Heart right ventricle (tissue), 16 donors: ENCODE measurements at places on chromosomes 4 and X.

GRCh38 chr4:44674471-44674870 lies 3.7 kb upstream of the GUF1 start:
- DNase-seq = no peak

DNA sequence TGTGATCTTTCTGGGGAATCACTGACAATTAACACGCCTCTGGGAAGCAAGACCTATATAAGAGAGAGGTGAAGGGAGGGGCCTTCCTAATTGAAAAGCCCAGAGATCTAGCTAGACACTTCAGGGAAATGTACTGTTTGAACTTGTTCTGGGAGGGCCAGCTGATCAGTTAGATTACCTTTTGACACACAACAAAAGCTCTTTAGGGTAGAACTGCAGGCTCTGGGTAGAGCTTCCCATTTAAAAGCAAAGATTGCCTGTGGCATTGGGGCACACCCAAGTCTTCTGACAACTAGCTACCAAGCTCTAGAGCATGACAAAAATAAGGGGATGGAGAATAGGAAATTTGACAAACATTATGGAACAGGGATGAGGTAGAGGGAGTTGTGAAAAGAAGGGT lies 26.3 kb downstream of the AREG start:
- DNase-seq = no peak

DNA sequence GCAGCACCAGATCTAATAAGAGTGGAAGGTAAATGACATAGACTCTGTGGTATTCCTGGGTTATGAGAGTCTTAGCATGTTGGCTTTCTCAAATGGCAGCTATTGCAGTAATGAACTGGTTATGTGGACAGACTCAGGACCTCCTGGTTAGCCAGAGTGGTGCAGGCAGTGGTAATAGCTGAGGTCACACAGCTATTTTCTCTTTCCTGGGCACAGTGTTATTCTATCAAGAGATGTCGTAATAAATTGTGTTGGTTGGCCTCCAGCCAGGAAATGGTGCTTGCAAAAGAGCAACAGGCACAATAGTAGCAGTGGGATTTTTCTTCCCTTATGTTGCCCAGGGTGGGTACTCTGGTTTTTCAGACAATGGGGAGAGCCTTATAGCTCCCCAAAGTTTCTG lies 279.2 kb upstream of the FGF16 start:
- no peak for DNase-seq

DNA sequence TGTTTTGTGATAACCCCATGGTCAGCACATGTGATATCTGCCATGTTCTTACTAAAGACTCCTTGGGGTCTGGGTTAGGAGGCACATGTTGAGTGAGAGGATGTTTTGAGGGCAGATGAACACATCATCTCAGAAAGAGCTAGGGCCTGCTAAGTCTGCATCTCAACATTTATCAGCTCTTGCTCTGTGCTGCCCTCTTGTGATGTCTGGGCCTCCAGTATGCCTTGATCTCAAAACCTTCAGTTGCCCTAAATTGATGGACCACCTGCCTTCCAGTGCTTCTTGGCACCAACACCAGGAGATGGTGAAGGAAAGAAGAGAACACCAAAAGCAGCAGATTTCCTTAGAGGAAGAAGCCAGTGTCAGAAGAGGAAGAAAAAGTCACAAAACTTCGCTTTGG lies 22.5 kb downstream of the MID1 start:
- DNase-seq = no peak

- DNase-seq = no peak
Observed at GRCh38 chrX:119252716-119253115, 16.6 kb downstream of the PGRMC1 start.

- no peak for DNase-seq
Observed at GRCh38 chr4:150584111-150584915, 2.4 kb downstream of the MAB21L2 start.

- no peak for DNase-seq
Observed at GRCh38 chrX:120287513-120288112, 23.6 kb downstream of the TMEM255A start.

GRCh38 chr4:74328501-74328900 lies 20.2 kb downstream of the EPGN start:
- no peak for DNase-seq

GRCh38 chrX:134023851-134024281 lies 38.5 kb upstream of the GPC3 start:
- no peak for DNase-seq

DNA sequence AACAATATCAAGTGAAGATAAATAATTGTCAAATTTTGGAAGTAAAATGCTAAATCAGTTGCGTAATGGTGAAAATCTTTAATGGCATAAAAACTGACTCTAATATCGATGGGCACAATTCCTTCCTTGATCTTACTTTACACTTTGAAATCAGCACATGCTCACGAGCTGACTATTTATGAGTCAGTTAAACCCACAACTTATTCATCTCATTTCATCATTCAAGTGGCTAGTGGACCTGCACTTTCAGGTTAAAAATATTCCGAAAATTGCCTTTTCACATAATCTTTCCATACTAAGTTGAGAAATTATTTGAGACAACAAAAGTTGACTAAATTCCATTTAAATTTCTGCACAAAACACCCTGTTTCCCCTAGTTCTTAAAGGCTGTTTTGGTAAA lies 582.1 kb upstream of the TENM3 start:
- DNase-seq = no peak

- no peak for DNase-seq
Observed at GRCh38 chrX:11629593-11630211, 36.0 kb downstream of the ARHGAP6 start.

GRCh38 chr4:80026100-80026499 lies 46.9 kb downstream of the ANTXR2 start:
- DNase-seq = no peak

GRCh38 chr4:37662251-37662650 lies 23.9 kb downstream of the RELL1 start:
- DNase-seq = no peak

- peak; percentile 28 for DNase-seq
Observed at GRCh38 chr4:41213625-41214135, 662 bp downstream of the APBB2 start.

DNA sequence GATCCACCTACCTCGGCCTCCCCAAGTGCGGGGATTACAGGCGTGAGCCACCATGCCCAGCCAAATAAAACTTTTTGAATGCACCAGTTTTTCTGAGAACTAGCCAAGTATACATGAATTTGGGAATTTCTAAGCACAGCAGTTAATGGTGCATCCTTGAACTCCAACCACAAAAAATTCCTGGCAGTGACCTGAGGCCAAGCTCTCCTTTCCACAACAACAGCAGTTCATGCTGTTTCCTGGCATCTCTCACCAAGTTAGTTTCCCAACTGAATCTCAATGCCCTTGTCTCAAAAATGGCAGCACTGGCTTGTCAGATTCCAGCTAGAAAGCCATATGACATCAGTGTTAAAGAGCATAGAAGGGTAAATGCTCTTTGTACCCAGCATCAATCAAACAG lies 15.9 kb upstream of the XKRX start:
- DNase-seq = no peak

DNA sequence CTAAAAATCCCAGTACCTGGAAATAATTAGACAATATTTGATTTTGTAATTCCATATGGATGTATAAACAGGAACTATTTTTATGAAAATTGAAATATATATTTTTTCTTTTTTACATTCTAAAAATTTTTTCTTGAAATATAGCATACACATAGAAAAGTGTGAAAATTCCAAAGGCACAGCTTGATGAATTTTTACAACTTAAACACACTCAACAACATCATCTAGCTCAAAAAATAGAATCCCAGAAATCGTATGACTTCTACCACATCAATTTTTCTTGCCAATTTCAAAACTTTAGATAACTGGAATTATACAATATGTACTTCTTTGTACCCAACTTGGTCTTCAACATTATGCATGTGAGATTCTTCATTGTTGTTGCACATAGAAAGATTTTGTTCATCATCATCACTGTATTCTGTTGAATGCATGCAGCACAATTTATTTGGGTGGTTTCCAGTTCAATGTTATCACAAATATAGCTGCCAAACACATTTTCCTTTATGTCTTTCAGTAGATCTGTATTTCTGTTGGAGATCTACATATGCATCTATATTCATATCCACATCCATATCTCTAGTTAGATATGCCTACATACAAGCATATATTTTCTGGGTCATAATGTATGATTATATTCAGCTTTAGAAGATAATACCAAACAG lies 340.7 kb upstream of the SLIT2 start:
- no peak for DNase-seq

GRCh38 chr4:24856586-24856985 lies 56.3 kb downstream of the CCDC149 start:
- no peak for DNase-seq

DNA sequence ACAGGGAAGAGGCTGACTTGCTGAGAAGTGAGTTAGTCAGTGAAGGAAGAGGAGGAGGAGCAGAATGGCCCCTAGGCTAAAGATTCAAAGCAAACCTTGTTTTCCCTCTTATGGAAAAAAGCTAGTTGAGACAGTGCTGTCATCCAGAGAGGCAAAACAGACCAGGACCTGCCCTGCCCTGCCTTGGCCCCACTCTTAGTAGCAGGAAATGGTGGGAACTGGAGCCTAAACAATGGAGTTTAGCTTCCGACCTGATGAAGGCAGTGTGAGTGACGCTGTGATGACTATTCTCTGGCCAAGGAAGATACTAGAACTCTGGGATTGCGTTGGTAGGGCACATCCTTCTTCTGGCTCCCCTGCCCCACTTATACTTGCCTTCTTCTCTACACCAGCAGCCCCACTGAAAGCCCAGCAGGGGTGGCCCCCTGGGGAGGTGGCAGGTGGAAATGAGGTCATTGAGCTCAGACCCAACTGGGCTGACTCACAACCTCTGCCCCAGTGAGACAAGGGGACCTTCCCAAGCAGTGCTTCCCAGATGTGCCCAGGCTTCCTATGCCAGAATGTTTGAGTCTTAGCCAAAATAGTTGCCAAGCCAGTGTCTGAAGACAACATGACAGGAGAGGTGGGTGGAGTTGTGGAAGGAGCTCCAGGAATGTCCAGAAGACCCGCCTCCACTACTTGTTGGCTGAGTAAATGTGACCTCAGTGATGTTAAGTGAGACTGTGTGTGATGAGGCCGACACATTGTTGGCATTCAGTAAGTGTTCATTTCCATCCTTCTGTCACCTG lies 38.8 kb downstream of the MSN start:
- peak; percentile 59 for DNase-seq

DNA sequence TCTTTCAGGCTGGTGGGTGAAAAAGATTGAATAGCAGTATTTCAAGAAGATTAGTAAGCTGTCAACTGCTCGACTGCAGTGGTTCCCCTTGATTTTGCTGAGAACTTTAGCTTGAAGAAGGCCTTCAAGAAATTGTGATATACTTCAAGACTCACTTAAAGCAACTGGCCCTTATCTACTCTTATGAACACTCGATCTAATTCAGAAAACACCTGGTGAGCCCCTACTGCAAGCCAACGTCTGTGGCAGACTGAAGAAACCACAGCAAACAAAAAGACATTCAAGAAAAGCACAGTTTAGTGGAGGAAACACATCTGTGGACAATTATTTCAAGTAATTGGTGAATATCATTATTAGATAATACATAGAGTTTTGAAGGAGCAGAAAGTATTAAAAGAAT lies 119.0 kb downstream of the INPP4B start:
- DNase-seq = no peak

- DNase-seq = no peak
Observed at GRCh38 chr4:71713611-71714203, 70.2 kb downstream of the GC start.

GRCh38 chrX:50638123-50638522 lies 167.5 kb upstream of the DGKK start:
- peak; percentile 67 for DNase-seq

DNA sequence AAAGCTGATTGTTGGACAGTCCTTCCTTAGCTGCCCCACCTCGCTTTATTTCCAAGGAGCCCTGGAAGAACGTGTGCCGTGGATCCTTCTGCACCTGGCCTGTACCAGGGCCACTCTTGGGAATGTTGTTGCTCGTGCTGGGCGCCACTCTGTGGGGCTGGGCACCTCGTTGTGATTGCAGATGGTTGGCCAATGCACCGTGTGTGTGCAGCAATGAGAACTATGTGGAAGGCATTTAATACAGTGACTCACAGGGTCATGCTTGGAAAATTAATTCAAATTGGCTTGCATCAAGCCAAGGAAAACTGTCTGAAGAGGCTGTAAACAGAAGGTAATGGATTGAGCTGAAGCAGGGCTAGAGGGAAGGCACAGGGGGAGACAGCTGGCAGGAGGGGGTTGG lies 37.0 kb upstream of the CD99L2 start:
- no peak for DNase-seq

- DNase-seq = no peak
Observed at GRCh38 chrX:72347366-72347765, 41.7 kb upstream of the CITED1 start.

- no peak for DNase-seq
Observed at GRCh38 chr4:2141022-2141761, 82.1 kb downstream of the NAT8L start.

DNA sequence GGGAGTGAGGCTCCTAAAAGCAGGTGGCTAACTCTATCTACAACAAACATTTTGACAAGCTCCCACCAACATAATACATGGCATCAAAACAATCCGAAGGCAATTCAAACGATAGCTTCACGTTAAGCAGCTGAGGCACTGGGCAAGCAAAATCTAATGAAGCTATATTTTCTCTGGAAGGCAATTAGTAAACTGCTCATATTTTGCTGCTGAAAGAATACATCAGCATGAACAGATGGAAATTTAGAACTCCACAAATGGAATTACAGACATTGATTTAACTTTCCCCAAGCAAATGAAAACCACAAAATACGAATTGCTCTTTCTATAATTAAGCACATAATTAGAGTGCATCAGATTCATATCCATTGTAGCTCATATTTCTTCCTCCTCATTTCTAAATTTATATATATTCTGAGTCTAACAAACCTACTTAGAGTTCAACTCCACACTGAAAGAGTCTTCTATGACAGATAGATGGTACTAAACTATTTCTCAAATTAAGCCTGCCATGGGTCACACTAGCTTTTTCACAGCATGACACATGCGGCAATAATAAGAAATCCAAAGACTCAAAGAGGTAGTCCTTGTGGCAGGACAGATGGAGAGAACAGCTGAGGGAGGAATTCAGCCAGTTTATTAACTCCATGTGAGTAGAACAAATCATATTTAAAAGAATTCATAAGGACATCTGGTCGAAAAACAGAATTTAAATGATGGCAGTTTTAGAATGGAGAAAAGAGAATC lies 305.4 kb downstream of the MAPK10 start:
- no peak for DNase-seq

- no peak for DNase-seq
Observed at GRCh38 chr4:134024251-134024650, 177.3 kb downstream of the PABPC4L start.

DNA sequence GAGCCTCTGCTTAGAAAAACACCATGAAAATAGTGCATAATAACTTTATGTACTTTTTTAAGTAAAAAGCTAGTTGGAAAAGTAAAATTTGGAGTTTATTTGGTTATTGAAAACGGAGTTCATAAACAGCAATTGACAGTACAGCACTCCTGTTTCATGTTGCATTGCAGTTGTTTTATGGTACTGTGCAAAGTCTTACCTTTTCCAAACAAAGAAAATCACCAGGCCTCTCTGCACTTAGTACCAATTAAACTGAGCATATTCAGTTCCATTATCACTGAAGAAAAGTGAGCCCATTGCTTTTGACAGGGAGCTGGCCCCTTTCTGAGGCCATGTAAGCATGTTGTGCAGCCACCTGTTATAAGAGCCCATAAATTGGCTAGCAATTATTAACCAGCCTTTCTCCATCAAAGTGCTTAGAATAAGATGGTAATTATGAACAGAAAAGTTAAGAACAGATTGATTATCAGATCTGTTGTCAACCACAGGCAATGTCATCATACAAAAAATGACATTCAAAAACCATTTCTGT lies 376.6 kb upstream of the EMCN start:
- no peak for DNase-seq
